ENCODE measurements at places on chromosomes 7 and 10. TPM values are rescaled to one million over a fixed set of nuclear protein-coding genes. Genes with fewer than 3 reads are reported as not detected.

GRCh38 chr10:102101152-102101551, 19.0 kb downstream of the LDB1 start:
- no peak for DNase-seq

DNA sequence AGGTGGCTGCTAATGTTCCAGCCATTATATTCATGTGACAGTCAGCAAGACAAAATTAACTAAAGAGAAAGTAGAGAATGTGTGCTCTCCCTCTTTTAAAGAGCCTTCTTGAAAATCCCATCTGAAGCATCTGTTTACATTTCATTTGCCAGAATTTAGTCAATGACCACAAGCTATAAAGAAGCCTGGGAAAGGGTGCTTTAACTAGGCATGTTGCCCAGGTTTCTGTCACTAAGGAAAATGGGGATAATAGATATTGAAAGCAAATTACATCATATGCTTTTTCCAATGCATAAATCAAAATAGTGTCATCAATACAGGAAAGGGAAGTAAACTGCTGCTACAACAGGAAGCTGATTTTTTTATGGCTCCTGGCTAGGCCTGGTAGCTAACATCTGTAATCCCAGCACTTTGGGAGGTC, 67.7 kb downstream of the ELAPOR2 start:
- DNase-seq, result no peak

- DNase-seq, result no peak
These were observed 490.9 kb downstream of the ZWINT start for GRCh38 chr10:55870186-55870585.

GRCh38 chr10:11625019-11625735, 13.7 kb upstream of the USP6NL start:
- DNase-seq, result no peak

DNA sequence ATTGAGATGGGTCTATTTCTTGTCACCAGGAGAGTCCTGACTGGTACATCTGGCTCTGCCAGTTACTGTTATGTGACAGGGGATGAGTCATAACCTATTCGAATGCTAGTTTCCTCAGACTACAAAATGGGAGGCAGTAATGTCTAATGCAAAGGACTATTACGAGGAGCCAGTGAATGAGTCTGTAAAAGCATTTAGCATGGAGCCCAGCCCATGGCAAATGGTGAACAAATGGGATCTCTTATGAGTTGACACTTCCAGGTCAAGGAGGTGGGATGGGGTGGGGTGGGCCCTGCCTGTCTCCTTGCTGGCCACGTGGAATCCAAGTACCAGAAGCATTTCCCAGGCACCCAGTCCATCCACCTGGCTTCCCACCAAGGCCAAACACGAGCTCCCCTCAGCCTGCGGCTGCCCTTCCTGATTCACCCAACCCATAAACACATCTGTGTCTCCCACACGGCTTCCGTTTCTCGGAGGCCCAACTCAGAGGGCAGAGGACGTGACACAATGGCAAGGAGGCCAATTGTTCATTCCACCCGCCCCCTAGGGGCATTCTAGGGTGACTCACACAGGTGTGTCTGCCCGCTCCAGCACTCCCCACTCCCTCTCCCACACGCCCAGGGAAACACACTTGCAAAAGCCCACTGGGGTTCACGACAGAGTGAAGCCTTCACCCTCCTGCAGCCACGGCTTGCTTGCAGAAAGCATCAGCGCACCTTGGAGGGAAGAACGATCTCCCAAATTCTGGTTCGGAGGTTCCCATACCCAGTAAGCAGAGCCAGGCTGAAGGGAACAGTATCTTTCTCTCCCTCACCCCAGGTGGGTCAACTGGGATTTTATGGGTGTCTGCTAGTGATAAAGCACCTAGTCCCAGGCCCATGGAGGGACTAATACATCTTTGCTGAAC, 109.8 kb downstream of the SH3PXD2A start:
- DNase-seq, result no peak

GRCh38 chr10:122152544-122152943, 118.6 kb upstream of the BTBD16 start:
- DNase-seq, result no peak

GRCh38 chr7:128027485-128027980, 3.7 kb downstream of the LRRC4 start:
- no peak for DNase-seq

- no peak for DNase-seq
These were observed 212.4 kb upstream of the NPSR1 start for GRCh38 chr7:34445653-34446052.

DNA sequence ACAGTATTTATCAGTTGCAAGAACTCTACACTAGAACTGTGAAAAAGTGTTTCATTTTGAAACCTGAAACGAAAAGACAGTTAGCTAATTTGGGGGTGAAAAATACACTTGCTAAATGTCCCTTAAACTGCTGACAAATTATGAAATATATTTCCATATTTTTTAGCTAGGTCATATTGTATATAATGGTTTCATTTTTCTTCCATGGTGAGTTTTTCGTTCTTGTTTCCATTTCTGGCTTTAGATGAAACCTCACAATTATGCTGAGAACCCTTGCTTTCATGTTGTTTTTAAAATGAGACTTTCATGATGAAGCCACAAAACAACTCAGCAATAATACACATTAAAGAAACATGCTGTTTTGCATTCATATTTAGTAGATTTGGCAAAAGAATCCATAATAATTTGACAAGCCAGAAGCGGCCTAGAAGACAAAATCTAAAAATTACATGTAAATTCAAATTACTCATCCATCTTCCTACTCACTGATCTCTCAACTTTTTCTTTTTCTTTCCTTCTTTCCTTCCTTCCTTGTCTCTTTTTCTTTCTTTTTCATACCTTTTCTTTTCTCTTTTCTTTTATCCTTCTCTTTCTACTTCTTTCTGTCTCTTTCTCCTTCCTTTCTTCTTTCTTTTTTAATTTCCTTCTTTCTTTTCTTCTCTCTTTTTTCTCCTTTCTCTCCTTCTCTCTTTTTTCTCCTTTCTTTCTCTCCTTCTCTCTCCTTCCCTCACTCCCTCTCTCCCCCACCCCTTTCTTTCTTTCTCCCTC, 46.5 kb upstream of the ITGB8 start:
- DNase-seq, result no peak

DNA sequence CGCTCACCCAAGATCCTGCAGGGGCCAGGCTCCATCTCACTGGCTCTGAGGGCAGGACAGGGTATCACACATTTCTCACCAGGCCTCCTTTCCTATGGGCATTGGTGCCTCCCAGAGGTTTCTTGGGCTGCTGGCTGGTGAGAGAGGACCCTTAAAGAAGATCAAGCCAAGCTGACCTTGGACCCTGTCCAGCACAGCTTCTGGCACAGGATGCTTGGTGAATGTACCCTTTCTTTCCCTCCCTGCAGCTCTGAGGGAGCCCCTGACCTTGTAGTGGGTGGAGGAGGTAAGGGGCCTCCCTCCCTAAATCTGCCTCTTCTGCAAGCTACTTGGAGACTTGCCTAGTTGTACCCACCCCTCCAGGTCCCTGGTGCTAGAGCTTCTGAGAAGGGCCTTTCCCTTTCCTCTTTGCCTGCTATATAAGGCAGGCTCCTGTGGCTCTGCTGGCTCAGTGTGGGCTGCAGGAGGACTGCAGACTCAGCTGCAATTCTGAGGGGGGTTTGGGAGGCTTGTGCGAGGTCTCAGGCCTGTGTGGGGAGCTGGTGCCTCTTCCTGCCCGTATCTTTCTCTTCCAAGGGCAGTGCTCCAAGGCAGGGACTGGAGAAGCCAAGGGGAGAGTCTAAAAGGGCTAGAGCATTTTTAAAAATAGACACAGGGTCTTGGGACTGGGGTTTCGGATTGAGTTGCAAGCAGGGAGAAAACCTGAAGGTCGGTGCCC, 11.7 kb upstream of the TRIM8 start:
- no peak for DNase-seq

GRCh38 chr10:124732931-124733570, 11.1 kb downstream of the FAM53B start:
- DNase-seq, result no peak

DNA sequence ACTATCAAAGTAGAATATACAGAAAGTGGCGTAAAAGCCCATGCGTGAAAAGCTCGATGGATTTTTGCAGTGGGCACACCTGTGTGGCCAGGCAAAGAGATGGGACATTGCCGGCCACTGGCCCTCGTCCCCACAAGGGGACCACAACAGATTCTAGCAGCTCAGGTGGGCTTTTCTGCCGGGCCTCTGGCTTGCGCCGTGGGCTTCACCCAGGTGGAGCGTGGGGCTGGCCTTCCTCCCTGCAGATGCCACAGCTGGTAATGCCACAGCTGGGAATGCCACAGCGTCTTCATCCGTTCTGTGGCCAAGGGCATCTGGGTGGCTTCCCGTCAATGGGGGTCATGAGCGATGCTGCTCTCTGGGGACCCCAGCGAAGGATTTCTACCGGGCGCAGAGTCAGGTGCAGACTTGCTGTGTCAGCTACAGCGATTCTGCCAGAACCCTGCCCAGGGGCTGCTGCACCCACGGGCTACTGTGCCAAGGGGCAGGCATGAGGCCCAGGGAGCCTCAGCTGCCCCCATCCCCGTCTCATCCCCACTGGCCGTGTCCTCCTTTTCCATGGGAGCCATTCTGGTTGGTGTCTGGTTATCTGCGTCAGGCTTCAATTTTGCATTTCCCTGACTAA, 52.5 kb upstream of the NKX6-2 start:
- no peak for DNase-seq

- no peak for DNase-seq
These were observed 232.2 kb upstream of the CTBP2 start for GRCh38 chr10:125392609-125393008.

- no peak for DNase-seq
These were observed 15.7 kb upstream of the PRKAR1B start for GRCh38 chr7:742791-743190.

- DNase-seq, result no peak
These were observed 654.8 kb downstream of the LRMDA start for GRCh38 chr10:76086170-76086760.

- DNase-seq, result peak; percentile 27
These were observed 121.8 kb downstream of the KMT2C start for GRCh38 chr7:152313831-152314604.

DNA sequence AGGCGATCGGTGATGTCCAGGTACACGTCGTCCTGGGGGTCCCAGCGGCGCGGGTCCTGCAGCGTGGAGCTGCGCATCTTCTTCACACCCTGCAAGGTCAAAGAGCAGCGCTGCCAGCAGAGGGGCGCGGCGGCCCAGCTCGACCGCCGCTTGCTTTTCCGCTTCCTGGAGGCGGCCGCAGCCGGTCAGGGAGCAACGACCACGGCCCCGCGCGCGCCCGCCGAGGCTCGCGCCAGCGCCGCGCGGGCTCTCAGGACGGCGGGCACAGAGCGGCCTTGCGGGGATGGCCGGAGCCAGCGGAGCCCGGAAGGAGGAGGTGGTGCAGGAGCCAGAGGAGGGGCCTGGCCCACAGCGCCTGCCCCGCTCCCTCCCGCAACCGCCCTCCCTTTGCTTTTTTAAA, 76.4 kb upstream of the CDC14C start:
- no peak for DNase-seq

DNA sequence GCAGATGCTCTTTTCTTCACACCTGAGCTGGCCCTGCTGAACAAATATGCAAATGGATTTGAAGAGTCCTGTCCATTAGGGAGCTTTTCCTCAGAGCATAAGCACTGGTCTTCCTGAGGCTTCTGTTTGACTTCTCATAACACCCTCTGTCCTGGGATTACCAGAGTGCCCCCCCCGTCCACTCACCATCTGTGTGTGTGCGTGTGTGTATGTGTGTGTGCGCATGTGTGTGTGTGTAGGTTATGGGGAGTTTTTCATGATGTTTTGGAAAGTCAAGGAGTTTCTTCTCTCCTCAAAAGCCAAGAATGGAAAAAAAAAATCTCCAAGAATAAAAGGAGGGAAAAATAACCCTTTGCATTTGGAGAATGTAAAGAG, 57.7 kb upstream of the COMTD1 start:
- no peak for DNase-seq

DNA sequence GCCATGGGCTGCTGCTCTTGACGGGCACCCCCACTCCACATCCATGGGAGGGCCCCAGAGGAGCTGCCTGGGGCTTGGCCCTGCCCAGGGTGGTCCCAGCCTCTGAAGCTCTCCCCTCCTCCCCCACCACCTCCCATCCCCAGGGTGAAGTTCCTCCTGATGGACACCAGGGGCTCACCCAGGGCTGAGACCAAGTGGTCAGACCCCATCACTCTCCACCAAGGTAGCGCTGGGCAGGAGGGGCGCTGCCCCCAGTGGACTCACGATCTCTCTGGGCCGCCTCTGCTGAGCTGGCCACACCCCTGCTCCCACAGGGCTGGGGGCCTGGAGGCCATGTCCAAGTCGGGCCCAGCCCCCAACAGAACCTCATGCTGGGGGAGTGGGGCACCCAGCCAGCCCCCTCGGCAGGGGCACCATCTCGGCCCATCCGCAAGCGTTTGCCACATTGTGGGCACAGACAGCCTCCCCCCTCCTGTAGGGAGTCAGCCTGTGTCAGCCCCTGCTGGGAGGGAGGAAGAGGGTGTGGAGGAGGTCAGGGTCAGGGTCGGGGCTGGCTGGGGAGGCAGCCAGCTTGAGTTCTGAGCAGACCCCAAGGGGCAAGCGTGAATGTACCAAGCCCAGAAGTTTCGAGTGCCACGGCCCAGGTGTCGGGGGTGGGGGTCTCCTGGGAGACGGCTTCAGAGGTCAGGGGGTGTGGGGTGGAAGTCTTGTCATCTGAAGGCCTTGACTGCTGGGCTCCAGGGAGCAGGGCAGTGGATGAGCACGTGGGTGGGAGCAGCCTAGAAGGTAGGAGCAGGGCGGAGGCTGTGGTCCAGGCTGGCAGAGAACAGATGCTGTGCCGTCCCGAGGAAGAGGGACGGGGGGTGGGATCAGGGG, 2.8 kb downstream of the UPK3B start:
- no peak for DNase-seq

DNA sequence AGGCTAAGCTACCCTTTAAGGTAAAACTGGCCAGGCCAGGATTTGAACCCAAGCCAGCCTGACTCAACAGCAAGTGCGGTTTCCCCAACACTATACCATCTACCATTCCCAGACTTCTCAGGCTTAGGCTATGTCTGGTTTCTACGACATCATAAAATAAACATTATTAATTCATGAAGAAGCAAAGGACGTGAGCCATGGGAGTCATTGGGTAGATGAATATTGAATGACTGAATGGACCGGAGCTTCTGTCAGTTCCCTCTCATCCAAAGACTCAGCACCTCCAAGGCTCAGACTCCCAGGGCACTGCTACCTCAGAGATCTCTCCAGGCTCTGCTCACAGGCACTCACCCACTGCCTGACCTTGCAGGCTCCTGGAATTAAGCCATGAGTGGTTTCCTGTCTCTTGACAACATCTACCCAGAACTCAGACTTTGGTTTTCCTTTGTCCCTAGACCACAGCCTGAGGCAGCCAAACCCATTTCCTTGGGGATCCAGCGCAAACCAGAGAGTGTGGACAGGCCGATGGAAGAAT, 64.6 kb upstream of the STEAP1B start:
- peak; percentile 64 for DNase-seq

GRCh38 chr10:118028619-118029018, 18.1 kb downstream of the RAB11FIP2 start:
- DNase-seq, result no peak

- no peak for DNase-seq
These were observed 77.6 kb downstream of the ETV1 start for GRCh38 chr7:13911909-13912308.

Gene LLCFC1
- total RNA-seq, result not detected

Gene SLC39A12
- total RNA-seq, result not detected

Gene MALRD1
- total RNA-seq, result not detected

Gene BLOC1S2
- total RNA-seq, result 39.3 TPM

Gene IFRD1
- 54.3 TPM for total RNA-seq

Gene IL15RA
- 11.0 TPM for total RNA-seq

Gene GNAI1
- 19.2 TPM for total RNA-seq

Gene FOXP2
- total RNA-seq, result 0.54 TPM

Gene MGMT
- 27.3 TPM for total RNA-seq

Gene ATRNL1
- 17.1 TPM for total RNA-seq
